Stimulated activated CD8-positive, alpha-beta memory T cell treated with anti-CD3 and anti-CD28 coated beads, Interleukin-7, amount 100 ng/mL, for 1 hour (primary cell): ENCODE measurements at places on chromosomes 6 and 20.

DNA sequence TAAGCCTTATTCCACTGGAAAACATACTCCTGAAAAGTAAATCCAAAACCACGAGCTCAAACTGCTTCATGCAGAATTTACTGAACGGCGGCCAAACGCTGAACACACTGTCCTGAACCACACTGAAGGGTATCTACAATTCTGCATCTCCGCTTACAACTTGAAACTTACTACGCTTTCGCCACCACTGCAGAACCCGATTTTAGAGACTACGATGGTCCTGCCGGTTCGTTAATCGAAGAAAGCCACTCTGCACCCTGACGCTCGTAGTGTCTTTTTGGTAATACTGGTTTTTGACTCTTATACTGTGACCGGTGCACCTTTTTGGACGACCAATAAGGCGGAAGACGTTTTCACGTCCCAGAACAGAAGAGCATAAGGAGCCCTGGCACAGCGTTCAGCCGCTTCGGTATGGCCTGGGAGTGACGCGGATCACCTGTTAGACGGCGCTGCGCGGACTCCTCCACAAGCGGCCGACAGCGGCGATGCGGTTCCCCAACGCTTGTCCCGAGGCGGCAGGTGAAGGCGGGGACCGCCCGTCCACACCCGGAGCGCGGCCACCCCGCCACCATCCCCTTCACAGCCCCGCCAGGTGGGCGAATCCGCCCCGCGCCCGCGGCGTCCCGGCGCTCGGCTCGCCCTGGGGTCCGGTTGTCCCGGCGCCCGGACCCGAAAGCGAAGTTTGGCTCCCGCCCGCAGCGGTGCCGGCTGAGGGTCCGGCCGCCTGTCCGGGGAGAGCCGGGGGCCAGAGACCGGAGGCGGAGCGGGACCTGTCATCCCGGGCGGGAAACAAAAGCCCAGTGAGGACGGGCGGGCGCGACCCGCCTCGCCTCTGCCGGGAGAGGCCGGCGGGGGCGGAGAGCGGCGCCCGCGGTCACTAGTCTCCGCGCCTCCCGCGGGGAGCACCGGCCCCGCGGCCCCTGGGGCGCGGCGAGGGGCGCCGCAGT, 784 bp downstream of the FKBP5 start:
- no peak for DNase-seq

DNA sequence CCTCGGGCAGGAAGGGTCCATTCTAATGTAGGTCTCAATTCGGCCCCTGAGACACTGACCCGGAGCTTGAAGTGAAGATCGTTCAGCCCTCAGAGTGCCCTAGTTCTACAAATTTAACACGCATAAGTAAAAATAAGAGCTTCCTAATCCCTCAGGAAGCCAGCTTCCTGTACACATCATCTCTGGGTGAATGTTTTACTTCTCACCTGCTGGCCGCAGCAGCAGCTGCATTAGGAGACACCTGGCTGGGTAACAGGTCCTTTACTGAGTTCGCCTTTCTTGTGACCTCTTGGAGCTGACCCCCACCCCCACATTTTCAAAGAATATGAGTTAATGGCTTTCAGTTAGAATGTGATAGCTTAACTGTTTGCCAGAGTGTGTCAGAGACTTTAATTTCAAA, 165.0 kb downstream of the SMOC2 start:
- no peak for DNase-seq

GRCh38 chr20:63318391-63319163, 25.6 kb downstream of the COL20A1 start:
- no peak for DNase-seq

GRCh38 chr6:133610971-133611370, 277.9 kb upstream of the TCF21 start:
- no peak for DNase-seq

DNA sequence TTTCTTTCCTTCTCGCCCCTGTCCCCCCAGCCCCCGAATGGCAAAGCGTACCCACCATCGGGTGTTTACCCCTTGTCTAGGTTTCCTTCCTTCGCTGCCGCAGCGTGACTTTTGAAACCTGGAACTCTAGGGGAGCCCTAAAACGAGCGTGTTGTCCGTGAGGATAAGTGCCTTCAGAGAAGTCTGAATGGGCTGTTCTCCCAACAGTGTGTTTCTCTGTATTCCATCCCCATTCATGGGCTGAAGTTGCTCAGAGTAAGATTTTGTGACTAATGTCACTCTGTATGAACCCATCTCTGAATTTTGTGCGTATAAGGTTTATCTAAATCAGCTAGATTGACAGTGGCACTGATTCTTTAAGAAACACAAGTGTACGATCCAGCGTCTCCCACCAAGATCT, 949 bp downstream of the MACROD2 start:
- no peak for DNase-seq

DNA sequence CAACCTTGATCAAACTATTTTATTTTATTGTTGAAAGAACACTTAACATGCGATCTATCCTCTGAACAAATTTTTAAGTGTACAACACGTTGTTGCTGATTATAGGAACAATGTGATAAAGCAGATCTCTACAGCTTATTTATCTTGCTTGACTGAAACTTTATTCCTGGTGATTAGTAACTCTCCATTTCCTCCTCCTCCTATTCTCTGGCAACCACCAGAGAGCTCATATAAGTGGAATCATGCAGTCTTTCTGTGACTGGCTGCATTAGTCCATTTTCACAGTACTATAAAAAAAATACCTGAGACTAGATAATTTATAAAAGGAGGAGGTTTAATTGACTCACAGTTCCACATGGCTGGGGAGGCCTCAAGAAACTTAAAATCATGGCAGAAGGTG, 218.1 kb downstream of the LRFN2 start:
- DNase-seq, result no peak

DNA sequence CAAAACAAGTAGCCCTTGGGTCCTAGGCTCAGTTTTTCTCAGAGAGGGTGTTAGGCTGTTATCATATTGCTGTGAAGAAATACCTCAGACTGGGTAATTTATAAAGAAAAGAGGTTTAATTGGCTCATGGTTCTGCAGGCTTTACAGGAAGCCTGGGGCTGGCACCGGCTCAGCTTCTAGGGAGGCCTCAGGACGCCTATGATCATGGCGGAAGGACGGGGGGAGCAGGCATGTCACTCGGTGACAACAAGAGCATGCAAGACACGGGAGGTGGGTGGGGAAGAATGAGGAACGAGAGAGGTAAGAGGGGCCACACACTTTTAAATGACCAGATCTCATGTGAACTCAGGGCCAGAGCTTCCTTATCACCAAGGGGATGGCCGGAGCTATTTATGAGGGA, 26.9 kb downstream of the CDH26 start:
- no peak for DNase-seq

DNA sequence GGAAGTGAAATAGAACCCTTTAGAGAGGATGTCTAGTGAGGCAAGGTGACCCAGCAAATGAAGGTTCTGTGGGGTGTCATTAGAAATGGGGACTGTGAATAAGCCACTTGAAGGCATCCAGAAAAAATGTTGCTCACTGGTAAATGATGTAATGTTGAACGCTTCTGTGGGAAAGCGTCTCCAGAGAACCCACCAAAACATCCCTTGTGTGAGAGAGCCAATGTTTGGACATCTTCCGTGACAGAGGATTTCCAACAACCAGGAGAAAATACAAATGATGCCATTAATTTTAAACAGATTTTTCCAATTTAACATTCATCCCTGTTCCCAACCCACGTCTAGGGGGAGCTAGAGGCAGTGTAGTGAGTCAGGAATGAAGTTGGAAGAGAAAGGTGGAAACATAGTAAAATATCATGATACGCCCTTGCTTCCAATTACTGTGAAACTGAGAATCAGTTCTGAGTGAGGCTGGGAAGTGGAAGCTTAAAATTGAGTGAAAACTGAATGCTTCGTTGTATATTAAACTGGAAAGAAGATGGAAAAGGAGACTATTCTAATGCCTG, 584.2 kb downstream of the CD109 start:
- no peak for DNase-seq

- DNase-seq, result no peak
Measured at GRCh38 chr6:106126482-106126881, 40.3 kb downstream of the PRDM1 start.

- DNase-seq, result no peak
Measured at GRCh38 chr6:111339294-111339693, 143.7 kb downstream of the REV3L start.

DNA sequence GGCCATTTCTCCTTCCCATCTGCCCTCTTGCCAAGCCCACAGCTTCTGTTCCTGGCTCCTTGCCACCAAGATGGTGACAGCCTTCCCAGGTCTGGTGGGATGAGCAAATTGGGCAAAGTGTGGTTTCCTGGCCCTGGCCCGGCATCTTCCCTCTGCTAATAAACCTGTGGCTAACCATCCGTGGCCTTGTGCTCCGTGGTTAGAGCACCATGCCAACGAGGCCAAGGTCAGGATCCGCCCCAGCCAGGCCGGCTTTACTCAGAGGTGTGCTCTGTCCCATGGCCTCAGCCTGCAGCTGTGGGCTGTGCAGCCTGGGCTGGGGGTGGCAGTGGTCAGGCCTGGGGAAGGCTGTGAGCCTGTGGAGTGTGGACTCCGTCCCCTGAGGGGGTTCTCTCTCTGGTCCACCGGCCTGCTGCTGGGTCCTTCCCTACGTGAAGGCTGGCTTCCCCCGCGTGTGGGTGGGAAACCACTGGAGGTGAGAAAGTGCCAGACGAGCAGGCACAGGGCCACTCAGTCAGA, 117.4 kb downstream of the VEGFA start:
- DNase-seq, result no peak

GRCh38 chr6:33926451-33926850, 122.6 kb upstream of the MLN start:
- DNase-seq, result no peak

- DNase-seq, result no peak
Measured at GRCh38 chr20:46018611-46019010, 9.9 kb downstream of the MMP9 start.

DNA sequence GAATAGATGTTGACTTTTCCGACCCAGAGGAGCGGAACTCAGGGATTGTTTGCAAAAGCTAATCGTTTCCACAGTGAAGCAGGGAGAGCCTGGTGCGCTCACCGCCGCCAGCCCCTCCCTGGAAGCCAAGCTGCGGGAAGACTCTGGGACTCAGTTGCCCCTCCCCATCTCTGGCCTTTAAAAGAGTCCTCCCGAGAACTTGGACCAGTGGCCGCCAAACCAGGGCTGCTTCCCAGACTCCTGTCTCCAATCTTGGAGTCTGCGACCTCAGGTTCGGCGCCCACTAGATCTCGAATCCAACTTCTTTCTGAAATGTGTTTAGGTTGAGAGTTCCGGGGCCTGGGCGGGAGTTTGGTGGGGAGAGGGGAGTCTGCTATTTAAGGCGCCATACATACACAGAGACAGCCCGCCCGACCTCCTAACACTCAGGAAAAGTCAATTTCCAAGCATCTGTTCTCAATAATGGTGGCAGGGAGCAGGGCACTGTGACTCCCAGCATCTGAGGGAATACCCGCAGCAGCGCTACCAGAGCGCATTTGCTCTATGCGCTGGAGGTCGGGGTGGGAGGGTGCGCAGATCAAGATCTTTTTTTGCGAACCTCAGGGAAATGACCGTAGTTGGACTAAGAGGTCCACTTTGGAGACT, 800 bp upstream of the GRIK2 start:
- DNase-seq, result no peak

GRCh38 chr6:105022416-105022815, 65.5 kb downstream of the LIN28B start:
- no peak for DNase-seq

DNA sequence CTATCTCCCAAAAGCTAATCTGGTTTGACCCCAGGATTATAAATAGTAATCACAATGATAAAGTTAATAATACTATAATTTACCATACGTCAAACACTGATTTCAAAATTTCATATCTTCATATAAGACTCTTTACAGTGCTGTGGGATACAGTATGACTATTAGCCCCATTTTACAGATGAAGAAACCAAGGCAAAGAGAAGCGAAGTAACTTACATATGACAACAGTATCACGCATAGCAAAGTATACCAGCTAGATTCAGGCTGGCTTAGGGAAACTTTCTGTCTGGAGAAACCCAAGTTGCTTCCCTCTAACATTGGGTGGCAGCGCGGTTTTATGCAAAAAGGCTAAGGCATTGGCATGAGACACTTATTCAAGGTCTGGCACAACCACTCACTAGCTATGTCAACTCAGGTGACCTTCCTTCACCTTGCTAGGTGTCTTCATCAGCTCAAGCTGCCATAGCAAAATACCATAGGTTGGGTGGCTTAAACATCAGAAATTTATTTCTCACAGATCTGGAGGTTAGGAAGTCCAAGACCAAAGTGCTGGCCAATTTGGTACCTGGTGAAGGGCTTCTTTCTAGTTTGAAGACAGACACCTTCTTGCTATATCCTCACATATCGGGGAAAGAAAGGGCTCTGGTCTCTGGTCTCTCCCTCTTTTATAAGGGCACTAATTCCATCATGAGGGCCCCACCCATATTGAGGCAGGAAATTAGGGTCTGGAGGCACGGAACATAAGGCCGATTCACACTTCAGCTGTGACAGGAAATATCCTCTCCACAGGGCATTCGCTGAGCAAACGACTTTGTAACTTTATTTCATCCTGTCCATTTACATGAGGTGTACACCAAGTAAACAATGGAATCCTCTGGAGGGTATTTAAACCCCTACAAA, 22.4 kb upstream of the UTRN start:
- no peak for DNase-seq

DNA sequence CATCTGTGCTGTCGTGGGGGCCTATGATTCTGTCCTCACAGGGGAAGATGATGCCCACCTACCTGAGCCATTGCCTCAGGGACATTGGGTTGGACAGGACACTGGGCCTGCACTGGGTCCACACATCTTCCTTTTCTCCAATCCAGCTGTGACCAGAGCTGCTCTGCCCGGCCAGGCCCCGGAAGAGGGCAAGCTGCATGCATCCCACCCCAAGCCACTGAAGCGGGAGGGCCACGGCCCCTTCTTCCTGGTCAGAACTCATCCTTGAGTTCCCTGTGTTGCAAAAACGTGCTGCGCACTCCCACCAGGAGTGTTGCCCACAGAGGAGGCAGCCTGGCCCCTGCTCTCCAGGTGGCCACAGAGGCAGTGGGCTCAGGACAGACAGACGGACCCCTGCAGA, 38.2 kb downstream of the SPDEF start:
- DNase-seq, result no peak

- no peak for DNase-seq
Measured at GRCh38 chr6:13708736-13709135, 2.9 kb downstream of the RANBP9 start.

- DNase-seq, result no peak
Measured at GRCh38 chr6:89287351-89288028, 27.6 kb downstream of the GABRR2 start.

DNA sequence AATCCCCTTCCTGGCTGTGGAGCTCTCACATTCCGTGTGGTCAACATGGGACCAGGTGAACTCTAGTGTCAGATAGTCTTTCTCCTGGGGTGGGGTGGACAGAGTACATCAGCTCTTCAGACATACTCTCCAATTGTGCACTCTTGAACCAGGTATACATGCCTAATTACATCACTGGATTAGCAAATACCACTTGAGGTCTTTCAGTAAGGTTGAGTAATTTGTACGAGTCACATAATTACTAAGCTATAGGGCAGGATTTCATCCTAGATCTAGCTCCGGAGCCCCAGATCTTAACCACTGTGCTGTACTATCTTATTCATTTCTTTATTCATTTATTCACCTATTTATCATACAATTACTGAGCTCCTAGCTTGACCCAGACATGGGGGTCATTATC, 821.3 kb downstream of the TFAP2A start:
- no peak for DNase-seq

GRCh38 chr6:92159046-92159445, 1260.3 kb downstream of the EPHA7 start:
- DNase-seq, result no peak
